Anterior cingulate cortex (tissue), 58 donors: ENCODE measurements at places on chromosomes 12 and 14.

DNA sequence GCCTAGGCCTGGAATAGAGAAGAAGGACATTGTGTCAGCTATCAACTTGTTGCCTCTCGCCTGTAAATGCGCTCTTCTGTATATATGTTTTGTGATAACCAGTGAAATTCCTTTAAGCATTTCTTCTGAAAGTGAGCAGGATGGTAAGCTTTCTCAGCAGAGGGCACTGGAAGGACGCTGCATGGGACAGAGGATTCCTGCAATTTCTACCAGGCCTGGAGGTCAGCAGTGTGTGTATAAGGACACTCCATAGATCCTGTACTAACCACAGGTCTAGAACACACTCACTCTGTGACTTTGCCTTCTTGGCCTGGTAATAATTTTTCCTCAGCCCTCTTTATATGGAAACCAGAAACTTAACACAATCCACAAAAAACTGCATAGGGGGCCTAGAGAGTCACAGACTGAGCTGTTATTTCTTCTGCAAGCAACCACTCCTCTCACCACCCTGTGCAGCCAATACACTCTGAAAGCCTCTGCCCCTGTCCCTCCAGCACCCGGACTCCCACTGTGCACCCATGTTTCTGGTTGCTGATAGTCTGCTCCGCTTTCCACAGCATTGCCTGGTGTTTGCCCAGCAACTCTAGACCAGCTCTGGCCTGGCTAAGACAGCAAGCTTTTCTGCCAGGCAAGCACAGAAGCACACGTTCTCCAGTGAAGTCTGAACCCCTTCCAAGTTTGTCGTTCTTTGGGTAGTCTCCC is 94.0 kb upstream of the RMST start:
- DNase-seq = no peak

- no peak for DNase-seq
Observed at GRCh38 chr12:92075425-92075914, 70.2 kb downstream of the BTG1 start.

DNA sequence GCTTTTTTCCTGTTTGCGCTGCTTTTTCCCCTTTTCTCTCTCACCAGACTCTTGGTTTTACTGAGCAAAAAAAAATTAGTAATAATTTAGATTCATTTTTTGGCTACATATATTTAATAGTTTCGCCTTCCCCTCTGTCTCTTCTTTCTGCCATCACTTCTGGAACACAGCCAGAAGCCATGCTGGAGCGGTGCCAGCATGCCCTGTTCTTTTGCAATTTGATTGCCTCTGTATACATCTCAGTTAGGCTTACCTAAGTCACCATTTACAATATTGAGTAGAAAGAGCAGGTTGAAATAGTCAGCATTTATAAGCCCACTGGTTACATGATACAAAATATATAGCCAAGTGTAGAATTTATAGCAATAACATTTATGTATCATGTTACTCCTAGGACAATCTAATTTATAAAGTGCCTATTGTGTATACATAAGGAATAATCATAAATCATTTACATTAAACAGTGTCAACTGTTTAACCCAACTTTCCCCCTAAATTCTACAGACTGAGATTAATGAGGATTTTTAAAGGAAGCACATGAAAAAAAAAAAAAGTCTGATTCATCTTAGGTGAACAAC is 413.8 kb upstream of the SOX5 start:
- DNase-seq = no peak

GRCh38 chr14:105519946-105520698 is 6.3 kb upstream of the TMEM121 start:
- no peak for DNase-seq
